Astrocyte of the spinal cord (primary cell): ENCODE measurements at places on chromosomes 12 and 14.
A peak's percentile ranks its signal among the peaks of the same experiment; 100 is the strongest.

DNA sequence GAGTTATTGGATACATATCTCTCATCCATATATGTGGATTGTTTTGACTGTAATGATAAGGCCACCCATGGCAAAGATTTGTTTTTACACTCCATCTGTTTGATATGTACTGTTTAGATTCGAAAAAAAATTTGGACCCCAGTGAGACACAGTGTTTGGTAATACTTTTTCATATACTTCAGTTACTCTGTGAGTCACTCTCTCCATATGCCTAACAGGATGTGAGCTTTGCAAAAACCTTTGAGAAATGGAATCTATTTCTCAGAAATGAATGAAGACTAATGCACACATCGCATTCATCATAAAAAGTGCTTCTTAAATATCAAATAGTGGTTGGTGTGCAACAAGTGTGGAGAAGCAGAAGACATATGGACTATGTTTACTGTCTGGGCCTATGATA, 781.5 kb downstream of the SLC6A15 start:
- DNase-seq = peak; percentile 60

DNA sequence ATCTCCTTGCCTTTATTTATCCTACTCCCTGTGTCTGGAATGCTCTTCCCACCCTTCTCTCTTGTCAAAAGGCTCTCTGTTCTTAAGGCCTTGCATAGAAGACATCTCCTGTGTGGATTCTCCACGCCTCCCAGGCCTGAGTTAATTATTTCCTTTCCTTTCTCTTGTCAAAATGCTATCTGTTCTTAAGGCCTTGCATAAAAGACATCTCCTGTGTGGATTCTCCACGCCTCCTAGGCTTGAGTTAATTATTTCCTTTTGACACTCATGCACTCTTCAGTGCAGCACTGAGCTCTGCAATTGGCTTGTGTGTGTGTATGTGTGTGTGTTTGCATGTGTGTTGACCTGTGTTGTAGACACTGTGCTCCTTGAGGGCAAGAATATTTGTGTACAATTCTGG, 52.1 kb upstream of the DCD start:
- DNase-seq = no peak

- no peak for DNase-seq
Measured at GRCh38 chr14:103527408-103528145, 1.4 kb upstream of the TRMT61A start.

DNA sequence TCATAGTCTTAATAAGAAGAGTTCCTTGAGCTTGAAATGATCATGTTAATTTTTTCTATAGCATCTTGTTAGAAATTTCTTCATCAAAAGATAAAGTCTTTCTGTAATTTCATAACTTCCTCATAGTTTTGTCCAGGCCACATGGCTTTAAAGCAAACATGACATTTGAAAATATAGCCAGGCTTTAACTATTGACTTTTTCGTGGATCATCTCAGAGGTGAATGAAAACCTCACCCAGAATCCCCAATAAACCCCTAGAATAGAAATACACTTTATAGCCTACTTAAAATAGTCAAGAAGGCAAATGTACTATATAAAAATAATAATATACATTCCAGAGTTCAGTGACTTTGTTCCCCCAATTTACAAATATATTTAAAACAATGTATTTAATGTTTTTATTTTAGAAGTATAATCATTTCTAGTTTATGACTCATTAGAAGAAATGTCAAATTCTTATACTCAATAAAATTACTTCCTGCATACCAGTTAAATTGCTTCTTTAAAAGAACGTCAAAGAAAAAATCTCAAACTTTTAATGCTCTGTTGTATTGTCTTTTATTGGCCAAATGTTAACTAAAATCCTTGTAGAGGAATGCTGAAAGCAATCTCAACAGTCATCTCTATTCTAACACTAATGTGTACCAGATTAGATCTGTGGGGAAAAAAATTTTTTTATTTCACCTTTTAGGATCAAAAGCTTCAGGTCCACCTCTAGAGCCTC, 21.6 kb downstream of the EXOC5 start:
- DNase-seq = no peak

DNA sequence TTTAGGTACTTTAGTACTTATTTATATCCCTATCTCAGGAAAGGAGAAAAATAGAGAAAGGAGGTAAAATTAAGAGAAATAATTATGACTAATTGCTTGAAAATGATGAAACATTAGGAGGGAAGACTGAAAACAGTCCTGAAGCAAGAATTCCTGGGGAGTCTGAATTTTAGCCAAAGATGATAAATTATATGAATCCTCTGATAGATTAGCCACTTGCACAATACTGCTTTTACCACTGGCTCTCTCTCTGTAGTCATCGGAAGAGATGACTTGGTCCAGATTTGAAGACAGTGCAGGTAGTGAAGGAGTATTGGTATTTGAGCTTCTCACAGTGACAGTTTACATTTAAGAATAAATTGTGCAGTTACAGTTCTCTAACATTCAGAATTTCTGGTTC, 83.8 kb upstream of the CLEC14A start:
- peak; percentile 30 for DNase-seq
